ENCODE measurements at places on chromosomes 5 and 9.

DNA sequence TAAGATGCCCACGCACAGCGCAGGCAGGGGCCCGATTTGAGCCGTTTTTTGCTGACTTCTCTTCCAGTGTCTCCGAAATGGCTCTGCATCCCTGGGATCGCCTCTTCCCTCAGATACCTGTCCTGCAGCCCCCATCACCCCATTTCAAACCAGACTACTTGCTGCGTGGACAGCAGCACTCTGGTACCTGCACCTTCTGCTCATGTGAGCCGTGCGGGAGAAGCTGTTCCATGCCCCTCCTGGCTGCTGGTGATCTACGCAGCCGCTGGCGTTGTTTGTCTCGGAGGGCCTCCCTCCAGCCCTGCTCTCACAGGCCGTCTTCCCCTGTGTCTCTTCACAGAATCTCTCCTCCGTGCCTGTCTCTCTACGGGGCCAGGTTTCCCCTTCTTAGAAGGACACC lies 13.4 kb downstream of the CEP72 start:
- no peak for DNase-seq

DNA sequence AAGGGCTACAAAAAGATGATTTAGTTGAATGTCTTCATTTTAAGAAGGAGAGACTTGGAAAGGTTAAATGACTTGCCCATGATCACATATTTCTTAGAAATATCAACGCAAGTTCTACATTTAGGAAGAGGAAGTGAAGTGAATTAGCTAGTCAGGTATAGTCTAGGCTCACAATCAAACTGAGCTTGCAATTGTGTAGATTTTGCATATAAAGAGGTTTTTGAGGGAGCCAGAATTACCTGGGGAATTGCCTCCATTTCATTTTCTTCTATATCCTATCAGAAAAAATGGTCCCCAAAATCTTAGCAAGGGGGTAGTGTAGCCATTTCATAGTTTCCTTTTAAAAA lies 71.3 kb downstream of the MFAP3 start:
- no peak for DNase-seq

GRCh38 chr5:45414620-45415573 lies 281.3 kb downstream of the HCN1 start:
- no peak for DNase-seq

DNA sequence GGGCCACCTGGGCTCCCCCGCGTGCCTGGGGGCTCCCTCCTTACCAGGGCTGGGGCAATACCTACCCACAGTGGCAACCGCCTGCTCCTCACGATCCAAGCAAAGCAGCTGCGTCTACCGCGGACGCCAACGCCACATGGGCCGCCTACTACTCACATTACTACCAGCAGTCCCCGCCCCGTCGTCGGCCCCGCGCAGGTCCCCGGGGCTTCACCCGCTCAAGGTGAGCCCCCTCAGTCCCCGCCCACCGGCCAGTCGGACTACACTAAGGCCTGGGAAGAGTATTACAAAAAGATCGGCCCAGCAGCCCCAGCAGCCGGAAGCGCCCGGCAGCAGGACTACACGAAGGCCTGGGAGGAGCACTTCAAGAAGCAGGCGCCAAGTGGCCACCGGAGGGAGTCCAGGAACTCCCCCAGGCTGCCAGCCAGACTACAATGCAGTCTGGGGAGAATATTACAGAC lies 106.0 kb upstream of the MTAP start:
- DNase-seq: no peak

- DNase-seq: no peak
Measured at GRCh38 chr5:160377651-160378050, 7.2 kb upstream of the C1QTNF2 start.

GRCh38 chr5:67073045-67073680 lies 123.4 kb downstream of the CD180 start:
- no peak for DNase-seq

- DNase-seq: no peak
Measured at GRCh38 chr5:60811105-60811504, 33.0 kb downstream of the ELOVL7 start.

- DNase-seq: no peak
Measured at GRCh38 chr9:272251-273213, 57.9 kb downstream of the DOCK8 start.

DNA sequence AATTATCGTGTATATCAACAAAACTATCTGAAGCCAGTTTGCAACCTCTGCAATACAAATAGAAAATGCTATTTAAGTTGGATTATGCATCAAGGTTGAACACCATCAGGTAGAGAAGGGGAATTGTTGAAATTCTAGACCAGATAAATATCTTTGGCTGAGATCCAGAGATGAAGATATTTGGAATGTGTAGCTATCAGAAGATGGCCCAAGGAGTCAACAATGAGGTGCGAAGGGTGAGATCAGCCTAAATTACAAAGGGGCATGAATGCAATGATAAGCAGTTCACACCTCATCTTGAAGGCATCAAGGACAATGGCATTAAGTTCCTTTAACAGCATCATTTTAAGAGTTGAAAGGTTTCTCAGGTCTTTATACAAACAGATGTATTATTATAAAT lies 572.1 kb upstream of the DMAC1 start:
- DNase-seq: no peak

Data from NCI-H1436 (cell line).